ENCODE measurements at places on chromosomes 16 and 17. TPM values are rescaled to one million over a fixed set of nuclear protein-coding genes. Genes with fewer than 3 reads are reported as not detected.

GRCh38 chr17:2064520-2064971 lies 9.6 kb downstream of the HIC1 start:
- DNase-seq, result no peak

DNA sequence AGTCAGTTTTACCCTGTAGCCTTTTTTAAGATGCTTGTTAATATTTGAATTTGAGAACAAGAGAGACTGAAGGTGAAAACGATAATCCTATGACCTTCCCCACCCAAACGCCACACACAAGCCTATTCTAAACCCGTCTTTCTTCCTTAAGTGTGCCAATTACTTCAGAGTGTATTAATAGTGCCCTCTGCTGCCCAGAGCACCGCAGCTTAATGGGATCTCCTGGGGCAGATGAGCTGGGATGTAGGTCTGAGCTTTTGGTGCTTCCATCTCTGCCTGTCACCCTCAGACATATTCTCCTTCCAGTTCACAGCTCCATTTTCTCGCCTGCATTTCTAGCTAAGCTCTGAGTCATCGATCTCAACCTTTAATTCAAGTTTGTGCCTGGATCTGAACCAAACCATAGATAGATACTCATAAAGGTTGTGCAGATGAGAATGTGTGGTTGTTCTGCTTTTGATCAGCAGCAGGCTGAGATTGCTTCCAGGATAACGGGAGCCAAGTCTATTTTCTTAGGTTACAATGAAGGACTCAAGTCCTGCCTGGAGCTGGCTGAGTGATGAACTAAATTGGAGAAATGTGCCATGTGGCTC lies 46.4 kb upstream of the CDH13 start:
- peak; percentile 53 for DNase-seq

DNA sequence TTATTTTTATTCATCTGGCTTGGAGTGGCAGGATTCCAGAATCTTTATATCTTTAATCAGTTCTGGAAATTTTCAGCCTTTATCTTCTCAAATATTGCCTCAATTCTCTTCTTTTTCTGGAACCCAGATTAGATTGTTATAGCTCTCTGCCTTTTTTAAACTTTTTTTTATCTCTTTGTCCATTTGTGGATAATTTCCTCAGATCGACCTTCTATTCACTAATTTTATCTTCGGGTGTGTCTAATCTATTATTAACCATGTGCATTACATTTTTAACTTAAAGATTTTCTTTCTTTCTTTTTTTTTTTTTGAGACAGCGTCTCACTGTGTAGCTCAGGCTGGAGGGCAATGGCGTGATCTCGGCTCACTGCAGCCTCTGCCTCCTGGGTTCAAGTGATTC lies 5.2 kb upstream of the ZFP90 start:
- no peak for DNase-seq

DNA sequence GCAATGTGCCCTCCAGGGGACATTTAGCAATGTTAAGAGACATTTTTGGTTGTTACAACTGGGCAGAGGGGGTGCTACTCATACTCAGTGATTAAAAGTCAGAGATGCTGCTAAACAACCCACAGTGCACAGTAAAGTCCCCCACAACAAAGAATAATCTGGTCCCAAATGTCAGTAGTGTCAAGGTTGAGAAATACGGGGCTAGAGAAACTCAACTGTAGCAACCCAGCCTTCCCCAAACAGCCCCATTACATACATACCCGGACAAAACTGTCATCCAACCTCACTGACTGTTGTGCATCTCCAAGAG lies 20.4 kb downstream of the DNAJC7 start:
- no peak for DNase-seq

DNA sequence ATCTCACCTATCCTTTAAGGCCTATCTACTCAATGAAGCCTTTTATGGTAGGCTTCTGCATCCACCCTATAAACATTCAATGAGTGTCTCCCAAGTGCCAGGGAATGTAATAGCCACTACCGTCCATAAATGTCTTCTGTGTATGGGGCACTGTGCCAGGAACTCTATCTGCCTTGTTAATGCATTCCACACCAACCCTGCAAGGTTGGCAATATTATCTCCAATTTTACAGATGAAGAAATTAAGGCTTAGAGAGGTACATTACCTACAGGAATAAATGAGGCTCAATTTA lies 20.0 kb downstream of the MAP3K14 start:
- DNase-seq, result no peak

DNA sequence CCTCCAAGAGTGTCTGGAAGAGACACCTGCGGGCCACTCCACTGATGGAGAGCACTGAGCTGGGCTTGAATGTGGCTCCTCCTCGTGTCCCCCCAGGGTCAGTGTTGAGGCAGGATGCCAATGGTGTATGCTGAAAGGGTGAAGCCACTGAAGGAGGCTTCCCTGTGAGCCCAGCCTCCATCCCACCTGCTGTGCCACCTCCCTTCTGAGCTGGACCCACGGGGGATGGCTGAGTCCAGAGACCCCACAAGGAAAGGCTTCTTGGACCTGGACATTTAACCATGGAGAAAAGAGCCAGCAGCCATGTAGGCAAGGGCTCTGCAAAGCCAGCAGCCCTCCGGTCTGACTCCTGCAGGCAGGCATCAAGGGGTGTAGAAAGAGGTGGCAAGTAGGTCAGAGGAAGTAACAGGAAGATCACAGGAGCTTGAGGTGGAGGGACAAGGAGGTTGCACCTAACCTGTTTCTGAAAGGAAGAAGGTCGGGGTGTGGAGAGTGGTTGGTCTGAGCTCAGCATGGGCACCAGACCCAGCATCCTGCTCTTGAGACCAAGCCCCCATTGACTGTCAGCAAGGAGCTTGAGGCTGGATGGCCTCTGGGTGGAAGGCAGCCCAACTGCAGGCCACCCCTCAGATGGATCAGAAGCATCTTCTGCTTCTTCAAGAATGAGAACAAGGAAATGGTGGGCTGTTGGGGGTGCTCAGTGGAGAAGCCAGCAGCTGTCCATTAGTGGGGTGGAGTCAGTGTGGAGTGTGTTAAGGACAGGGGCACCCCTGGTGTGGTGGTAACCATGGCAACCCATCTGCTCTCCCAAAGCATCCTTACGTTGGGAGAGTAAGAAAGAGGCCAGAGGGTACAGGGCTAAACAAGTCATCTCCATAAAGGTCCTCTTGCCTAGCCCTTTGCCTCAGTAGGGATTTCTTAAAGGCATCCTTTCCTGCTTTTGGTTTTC lies 80.7 kb downstream of the PLD6 start:
- DNase-seq, result no peak

GRCh38 chr16:68356919-68357286 lies 46.1 kb downstream of the PRMT7 start:
- no peak for DNase-seq

GRCh38 chr16:23320693-23321092 lies 18.6 kb downstream of the SCNN1B start:
- DNase-seq, result no peak

GRCh38 chr17:64202683-64203344 lies 60.2 kb downstream of the TEX2 start:
- no peak for DNase-seq

DNA sequence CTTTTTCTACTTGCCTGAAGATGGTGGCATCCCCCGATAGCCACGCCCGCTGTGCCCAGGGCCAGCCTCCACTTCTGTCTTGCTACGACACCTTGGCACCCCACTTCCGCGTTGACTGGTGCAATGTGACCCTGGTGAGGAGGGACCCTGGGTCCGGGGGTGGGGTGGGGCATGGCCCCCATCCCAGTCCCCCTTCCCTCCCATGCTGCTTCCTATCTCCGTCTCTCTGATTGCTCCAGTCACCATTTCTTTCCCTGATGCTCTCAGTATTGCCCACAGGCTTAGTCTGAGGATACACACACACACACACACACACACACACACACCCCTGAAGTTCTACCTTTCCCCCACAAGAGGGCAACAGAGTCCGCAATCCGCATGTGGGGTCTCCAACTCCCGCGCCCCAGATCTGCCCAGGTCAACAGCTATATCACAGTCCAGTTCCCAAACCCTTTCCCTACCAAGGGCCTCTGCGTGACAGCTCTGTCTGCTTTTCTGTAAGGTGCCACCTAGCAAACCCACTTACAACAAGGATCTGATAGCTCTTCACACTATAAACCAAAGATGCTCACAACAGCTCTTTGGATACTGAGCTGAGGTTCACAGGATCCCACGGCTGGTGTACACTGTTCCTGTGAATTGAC lies 3.4 kb downstream of the SGCA start:
- peak; percentile 88 for DNase-seq

DNA sequence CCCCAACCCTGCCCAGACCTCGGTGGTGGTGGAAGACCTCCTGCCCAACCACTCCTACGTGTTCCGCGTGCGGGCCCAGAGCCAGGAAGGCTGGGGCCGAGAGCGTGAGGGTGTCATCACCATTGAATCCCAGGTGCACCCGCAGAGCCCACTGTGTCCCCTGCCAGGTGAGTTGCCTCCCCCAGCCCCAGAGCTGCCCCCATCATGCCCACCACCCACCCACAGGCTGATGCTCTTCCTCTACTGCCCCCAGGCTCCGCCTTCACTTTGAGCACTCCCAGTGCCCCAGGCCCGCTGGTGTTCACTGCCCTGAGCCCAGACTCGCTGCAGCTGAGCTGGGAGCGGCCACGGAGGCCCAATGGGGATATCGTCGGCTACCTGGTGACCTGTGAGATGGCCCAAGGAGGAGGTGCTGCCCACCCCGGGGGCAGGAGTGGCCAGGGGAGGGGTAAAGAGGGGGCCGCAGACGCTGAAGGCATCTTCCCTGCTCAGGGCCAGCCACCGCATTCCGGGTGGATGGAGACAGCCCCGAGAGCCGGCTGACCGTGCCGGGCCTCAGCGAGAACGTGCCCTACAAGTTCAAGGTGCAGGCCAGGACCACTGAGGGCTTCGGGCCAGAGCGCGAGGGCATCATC lies 8.4 kb downstream of the GALK1 start:
- DNase-seq, result no peak

DNA sequence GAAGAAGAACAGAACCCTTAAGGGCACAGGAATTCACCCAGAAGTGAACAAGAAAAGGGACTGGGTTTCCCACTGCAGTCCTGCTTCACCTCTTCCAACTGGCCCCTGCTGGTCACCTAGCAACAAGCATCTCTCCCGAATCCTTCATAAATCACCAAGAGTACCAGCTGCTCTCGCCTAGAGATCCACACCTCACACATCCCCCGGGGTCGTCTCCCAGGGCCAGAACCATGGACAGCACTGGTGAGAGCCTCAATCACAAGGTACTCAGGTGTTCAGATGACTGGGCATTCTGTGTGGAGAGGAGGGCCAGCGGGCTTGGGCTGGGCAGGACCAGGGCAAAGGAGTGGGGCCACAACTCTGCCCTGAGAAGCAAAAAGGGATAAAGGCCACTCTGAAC lies 65.9 kb downstream of the CCT6B start:
- no peak for DNase-seq

DNA sequence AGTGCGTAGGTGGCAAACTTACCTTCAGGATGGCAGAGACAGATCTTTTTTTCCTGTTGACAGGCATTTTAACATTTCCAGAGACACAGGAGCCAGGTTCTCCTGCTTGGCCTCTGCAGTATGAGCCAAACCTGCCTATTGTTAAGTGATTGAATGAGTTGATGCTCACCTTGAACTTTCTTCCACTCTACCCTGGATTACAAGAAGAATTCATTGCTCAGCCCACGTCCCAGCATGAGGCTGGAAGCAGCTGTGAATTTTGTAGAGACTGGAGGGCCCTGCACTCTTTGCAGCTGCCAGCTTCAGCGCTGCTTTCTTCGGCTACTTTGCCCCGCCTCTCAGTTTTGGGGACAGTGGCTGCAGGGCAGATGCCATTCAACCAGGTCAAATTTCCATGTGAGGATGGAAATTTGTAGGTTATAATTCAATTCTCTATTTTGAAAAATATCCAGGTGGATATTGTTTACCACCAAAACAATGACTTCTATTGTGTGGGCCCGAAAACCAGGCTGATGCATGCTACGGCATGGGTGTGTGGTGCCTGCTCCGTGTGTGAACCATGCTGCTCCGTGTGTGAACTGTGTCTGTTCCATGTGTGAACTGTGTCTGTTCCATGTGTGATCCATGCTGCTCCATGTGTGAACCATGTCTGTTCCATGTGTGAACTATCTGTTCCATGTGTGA lies 75.2 kb upstream of the METTL9 start:
- no peak for DNase-seq

DNA sequence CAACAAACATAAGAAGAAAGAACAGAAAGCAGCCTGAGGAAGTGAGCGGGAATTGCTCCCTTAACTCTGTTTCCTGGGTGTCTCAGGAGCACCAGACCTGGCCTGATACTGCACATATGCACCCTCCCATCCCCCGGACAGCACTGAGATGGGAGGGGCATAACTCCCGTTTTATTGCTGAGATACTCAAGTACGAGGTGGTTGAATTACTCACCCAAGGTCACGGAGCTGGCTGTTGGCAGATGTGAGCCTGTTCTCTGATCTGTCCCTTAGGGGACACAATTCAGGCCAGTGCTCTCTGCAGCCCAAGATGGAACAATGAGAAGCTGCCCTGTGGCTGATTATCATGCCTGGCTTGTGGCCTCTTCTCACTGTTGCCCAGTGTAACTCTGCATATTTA lies 9.1 kb upstream of the MED9 start:
- no peak for DNase-seq

- no peak for DNase-seq
Measured at GRCh38 chr17:31318298-31318801, 3.1 kb downstream of the EVI2A start.

The CLEC18C gene
- total RNA-seq, result 0.50 TPM

The KCNAB3 gene
- 2.0 TPM for total RNA-seq

The PROCA1 gene
- total RNA-seq, result 4.1 TPM

The PRR35 gene
- 0.14 TPM for total RNA-seq

The DHRS7C gene
- not detected for total RNA-seq

The TBC1D3K gene
- not detected for total RNA-seq

The CD300LB gene
- total RNA-seq, result not detected

The COQ9 gene
- 54.2 TPM for total RNA-seq

Measured in Caco-2 (cell line).